NCI-H2107 (cell line): ENCODE measurements at places on chromosomes 1 and 21.
A peak's percentile ranks its signal among the peaks of the same experiment; 100 is the strongest.

- DNase-seq = no peak
Measured at GRCh38 chr1:59526240-59526639, 229.3 kb downstream of the FGGY start.

DNA sequence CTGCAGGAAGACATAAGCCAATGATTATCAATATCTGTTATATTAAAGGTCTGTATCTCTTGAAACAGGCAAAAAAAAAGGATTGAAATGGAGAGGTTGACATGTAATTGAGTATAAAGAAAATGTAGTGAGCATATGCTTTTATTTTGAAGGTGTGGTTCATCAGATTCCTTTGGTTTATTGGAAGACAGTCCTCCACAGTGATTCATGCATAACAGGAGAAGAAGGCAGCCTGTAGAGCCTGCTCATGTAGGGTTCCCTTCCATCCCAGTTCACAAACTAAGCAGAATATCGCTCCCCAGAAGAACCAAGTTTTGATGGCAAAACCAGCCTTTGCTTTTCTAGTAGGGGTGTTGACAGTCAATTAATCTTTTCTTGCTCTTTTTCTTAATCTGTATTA is 1016.8 kb upstream of the ADGRL4 start:
- no peak for DNase-seq

- DNase-seq = no peak
Measured at GRCh38 chr1:194047206-194047605, 860.8 kb upstream of the B3GALT2 start.

- no peak for DNase-seq
Measured at GRCh38 chr1:74853756-74854155, 120.8 kb downstream of the TYW3 start.

GRCh38 chr1:55155522-55155921 is 59.6 kb downstream of the USP24 start:
- no peak for DNase-seq

DNA sequence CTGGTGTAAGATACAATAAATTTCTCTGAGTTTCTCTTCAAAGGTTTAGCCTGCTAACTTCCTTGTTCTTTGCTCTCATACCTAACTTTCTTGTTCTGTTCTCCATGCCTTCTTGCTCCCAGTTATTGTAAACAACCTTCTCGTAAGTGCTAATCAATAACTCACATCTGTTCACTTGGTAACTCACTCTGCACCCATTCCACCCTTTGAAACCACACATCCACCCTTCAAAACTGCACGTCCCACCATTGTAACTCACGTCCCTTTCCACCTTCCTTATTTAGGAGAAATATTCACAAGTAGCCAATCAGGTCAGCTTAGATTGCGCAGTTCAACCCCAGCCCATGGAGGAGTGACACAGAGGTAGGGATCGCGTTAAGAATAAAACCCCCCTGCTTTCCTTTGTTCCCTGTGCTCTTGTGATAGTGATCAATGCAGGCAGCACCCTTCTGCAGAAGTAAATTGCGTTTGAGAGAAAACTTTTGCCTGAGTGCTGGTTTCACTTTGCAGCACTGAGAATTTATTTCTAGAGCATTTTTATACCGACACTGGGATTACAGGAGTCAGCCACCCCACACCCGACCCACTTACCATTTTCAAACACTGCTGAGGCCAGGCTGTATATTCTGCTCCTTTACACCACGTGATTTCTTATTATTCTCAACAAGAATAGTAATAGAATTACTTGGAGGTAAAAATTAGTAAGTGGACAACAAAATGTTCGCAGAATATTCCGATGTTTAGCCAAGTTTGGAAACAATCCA is 789.2 kb upstream of the RGS18 start:
- no peak for DNase-seq

- peak; percentile 28 for DNase-seq
Measured at GRCh38 chr21:25708467-25709065, 26.1 kb downstream of the ATP5PF start.

DNA sequence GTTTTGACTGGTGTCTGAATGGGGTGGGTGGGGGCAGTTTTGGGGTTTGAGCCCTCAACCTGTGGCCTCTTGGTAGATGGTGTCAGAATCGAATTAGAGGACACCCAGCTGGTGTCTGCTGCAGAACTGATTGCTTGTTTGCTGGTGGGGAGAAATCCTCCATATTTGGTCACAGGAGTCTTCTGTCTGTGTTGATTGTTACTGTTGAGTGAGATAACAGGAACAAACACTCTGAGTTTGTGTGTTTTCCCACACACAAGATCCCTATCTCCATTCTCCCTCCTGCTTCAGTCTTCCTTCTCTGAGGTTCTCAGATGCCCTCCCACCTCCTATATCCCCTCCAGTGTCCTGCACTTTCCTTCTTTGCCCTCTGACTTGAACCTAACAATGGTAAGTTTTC is 19.1 kb upstream of the CGN start:
- DNase-seq = no peak

DNA sequence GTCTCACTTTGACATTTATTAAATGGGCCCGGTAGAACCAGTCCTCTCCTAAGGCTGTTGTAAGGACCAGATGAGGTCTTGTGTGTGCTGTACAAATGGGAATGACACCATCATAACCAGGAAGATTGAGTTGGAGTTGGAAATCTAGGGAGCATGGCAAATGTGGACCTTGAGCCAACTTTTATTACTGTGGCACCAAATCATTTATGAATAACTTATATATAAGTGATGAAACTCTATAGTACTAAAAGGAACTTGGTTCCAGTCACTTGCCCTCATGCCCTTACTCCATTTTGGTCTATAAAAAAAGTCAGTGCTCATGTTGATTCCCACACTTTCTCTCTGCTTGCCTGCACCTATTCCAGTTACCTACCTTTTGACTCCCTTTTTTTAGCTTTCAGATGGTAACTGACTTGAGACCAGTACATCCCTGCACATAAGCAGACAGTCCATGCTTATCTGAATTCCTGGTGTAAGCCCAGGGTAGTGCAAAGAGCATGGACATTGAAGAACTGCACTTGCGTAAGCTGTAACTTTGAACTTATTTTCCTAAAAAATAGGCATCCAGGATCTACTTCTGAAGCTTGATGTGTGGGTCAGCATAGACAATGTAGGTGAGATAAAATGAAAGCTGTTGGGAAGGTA is 210.6 kb downstream of the PBX1 start:
- DNase-seq = no peak

DNA sequence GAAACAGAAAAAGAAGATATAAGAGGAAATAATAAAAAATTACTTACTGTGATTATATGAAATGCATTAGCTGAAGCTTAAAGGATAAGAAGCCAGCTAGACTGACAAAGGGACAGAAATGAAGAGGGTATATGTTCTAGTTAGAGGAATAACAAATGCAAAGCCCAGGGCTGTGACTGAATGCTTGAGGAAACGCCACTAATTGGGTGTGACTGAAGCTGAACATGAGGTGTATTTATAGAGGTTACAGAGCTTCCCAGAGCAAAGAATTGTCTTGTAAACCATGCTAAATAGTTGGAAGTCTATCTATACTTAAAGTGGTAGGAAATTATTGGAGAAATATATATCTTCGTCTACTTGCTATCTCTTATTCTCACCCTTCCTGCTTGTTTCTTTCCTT is 77.7 kb upstream of the PLPPR5 start:
- DNase-seq = no peak

GRCh38 chr21:39581414-39581813 is 31.3 kb upstream of the B3GALT5 start:
- no peak for DNase-seq

- DNase-seq = no peak
Measured at GRCh38 chr1:200134116-200134515, 106.6 kb downstream of the NR5A2 start.

DNA sequence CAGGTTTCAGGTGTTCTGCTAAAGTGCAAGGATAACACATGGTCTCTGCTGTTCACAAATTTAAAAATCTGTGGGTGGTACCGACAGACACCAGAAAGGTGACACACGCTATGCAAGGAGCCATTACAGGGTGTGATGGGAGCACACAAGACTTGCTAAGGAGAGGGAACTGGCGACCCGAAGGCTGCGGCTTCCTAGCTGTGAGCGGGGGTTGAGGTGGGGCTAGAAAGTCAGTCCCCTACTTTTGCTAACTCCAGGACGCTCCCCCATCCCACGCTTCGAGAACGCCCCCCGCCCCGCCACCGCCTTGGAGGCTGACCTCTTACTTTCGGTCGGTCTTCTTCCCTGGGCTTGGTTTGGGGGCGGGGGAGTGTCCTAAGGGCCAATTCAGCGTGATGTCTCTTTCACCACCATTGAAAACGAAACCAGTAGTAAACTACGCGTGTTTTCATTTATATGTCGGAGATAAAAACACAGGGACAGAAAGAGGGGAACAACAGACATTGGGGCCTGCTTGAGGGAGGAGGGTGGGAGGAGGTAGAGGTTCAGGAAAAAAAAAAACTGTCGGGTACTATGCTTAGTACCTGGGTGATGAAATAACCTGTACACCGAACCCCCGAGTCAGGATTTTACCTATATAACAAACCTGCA is 1.1 kb downstream of the CKS1B start:
- DNase-seq = no peak

DNA sequence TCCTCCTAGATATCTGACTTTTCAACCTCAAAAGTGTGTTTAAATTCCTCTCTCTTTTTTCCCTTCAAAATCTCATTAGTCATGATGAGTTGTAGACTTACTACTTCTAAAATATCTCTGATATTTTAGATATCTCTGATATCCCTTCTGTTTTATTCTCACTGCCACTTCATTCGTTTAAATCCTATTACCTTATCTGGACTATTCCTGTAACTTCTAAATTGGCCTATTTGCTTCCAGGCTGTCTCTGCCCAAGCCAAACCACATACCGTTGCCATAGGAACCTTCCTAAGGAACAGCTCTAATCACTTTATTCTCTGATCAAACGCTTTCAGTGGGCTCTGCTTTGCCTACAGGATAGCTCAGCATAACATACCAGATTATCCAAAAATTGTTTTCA is 333.1 kb upstream of the CHRM3 start:
- DNase-seq = no peak

- peak; percentile 81 for DNase-seq
Measured at GRCh38 chr1:53545663-53546408, 86.6 kb downstream of the DMRTB1 start.

- DNase-seq = no peak
Measured at GRCh38 chr21:41196993-41197392, 29.0 kb downstream of the BACE2 start.

GRCh38 chr1:245704765-245705164 is 550.0 kb downstream of the KIF26B start:
- no peak for DNase-seq

DNA sequence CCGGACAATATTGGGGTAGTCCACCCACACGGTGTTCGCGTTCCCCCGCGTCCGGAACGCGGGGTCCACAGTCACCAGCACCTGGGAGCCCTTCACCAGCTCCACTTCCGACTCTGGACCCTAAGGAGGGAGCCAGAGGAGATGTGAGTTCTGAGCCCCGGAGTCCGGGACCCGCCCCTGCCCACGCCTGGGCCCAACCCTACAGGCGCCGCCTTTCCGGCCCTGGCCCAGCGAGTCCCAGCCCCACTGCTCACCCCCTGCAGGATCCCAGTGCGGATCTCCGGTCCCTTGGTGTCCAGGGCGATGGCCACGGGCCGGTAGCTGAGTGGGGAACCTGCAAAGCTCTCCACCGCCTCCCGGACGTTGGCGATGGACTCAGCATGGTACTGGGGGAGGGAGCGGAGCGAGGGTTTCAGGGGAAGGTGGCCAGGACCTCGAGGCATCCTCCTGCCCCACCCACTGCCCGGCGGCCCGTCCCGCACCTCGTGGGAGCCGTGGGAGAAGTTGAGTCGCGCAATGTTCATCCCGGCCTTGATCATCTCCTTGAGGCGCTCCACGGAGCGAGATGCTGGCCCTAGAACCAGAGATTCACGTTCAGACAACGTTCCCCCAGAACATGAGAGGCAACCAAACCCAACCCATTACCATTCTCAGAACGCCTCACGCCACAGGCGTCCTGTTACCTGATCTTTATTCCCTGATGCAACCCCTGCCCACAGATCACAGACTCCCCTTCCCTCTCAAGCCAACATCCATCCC is 5.9 kb downstream of the PKLR start:
- no peak for DNase-seq

GRCh38 chr1:1402072-1402900 is 3.2 kb upstream of the CCNL2 start:
- DNase-seq = no peak

GRCh38 chr1:145845514-145846161 is at the start of gene NUDT17:
Gene NUDT17, plus strand, starts transcription at chr1:145845630. Its CDS starts 11 bp downstream, at chr1:145845641.
- DNase-seq = peak; percentile 82

DNA sequence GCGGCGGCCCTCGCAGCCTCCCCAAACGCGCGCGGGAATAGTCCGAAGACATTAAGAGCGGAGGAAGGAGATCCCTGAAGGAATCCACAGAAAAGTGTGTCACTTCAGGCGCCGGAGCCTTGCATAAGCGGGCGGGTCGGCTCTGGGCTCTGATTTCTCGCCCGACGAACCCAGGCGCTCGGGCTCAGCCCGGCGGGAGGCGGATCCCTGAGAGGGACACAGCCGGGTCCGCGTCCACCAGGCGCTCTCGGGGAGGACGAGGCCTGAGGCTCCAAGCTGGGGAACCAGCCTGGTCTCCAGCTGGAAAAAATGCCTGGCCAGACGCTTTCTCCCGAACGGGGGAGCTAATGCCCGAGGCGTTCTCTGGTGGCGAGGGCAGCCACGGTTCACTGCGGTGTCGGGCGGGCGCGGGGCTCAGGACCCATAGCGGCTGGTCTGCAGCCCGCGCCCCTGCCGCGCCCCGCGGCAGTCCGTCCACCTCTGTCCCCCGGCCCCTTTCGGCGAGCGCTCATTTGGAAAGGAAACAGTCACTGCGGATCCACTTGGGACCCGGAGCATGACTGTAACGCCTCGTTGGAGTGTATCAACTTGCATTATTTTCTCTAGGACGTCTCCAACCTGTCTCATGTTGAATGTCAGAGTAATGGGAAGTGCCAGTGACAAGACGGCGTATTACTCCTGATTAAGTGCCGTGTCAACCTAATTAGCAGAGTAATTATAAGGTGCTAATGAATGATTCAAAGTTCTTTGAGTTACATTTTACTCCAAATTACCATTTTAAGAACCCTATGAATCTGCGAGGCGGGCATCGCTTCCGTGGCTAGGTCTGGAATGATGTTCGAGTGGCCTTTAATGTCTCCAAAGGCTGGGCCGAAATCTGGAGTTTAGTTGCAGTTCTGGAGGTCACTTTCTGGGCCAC is 1.6 kb upstream of the BARHL2 start:
- no peak for DNase-seq

GRCh38 chr1:84223751-84224432 is 77.6 kb upstream of the SAMD13 start:
- no peak for DNase-seq

GRCh38 chr1:224784265-224785039 is 145.0 kb upstream of the DNAH14 start:
- DNase-seq = no peak

- DNase-seq = no peak
Measured at GRCh38 chr21:34198231-34199120, 125.1 kb downstream of the MRPS6 start.

GRCh38 chr1:68232289-68233148 is at the start of gene WLS:
Gene WLS, minus strand, starts transcription at chr1:68232523. Its CDS starts 224 bp downstream, at chr1:68232299.
- DNase-seq = peak; percentile 9

GRCh38 chr1:14739082-14739832 is 140.8 kb downstream of the KAZN start:
- DNase-seq = no peak
